ENCODE measurements at places on chromosomes 12 and 14.
A peak's percentile ranks its signal among the peaks of the same experiment; 100 is the strongest.

DNA sequence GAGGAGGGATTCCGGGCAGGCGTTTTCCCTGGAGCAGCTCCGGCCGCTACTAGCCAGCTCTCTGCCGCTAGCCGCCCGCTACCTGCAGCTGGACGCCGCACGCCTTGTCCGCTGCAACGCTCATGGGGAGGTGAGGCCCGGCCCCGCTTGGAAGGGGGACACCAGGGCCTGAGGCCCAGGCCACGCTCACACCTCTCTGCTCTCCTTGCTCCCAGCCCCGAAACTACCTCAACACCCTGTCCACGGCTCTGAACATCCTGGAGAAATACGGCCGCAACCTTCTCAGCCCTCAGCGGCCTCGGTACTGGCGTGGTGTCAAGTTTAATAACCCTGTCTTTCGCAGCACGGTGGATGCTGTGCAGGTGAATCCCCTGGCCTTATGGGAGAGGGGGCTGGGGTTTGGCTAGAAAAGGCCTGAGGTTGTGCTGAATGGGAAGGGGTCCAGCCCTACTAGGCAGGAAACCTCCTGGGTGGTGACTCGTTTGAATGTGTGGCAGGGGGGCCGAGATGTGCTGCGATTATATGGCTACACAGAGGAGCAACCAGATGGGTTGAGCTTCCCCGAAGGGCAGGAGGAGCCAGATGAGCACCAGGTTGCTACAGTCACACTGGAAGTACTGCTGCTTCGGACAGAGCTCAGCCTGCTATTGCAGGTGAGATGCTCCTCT, 597 bp downstream of the RNF31 start:
- DNase-seq: no peak

- no peak for DNase-seq
Observed at GRCh38 chr12:21354641-21355040, 18.1 kb upstream of the IAPP start.

DNA sequence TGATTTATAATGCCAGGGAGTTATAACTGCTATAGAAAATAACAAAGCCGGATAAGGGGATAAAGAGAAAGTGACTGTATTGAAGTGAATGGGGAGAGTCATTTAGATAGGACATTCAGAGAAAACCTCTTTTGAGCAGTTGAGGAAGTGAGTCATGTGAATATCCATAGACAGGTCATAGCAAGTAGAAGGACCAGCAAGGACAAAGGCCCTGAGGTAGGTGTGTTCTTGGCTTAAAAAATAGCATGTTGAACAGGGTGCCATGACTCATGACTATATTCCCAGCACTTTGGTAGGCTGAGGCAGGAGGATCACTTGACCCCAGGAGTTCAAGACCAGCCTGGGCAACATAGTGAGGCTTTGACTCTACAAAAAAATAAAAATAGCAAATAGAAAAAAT, 51.5 kb upstream of the RAP1B start:
- DNase-seq: no peak

DNA sequence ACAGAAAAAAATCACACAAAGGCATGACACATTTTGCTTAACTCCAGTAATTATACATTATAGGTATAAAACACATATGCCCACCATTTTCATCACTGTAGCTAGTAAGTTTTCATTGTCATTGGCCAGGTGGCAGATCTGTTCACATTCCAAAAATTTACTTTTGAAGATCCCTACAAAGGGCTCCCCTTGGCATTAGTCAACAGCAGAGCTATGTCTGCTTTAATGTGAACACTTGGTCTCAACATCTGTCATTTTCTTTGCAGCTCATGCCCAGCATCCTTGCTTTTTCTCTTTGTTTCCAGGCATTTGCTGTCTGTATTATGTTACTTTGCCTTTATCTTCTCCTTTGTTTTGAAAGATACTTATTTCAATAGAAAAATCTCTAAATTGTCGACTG, 519.1 kb upstream of the FOXG1 start:
- DNase-seq: no peak

DNA sequence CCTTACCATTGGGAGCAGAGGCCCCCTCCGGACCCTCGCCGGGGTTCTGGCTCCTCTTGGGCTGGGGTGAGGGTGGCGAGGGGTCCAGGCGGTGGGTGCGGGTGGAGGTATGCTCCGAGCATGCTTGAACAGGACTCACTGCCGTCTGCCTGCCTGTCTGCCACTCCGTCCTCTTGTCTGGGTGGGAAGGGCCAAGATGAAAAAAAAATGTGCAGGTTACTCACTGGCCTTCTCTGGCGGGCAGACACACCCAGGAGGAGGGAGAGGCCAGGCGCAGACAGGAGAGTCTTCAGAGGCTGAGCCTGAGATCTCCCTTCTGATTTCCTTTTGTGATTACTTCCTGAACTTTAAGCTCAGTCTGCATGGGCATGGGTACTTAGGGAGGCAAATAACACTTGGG, 76.1 kb downstream of the STON2 start:
- DNase-seq: no peak

GRCh38 chr12:38139456-38139855, 177.1 kb upstream of the ALG10B start:
- DNase-seq: no peak

- DNase-seq: no peak
Observed at GRCh38 chr12:128056136-128056801, 210.7 kb upstream of the TMEM132C start.

DNA sequence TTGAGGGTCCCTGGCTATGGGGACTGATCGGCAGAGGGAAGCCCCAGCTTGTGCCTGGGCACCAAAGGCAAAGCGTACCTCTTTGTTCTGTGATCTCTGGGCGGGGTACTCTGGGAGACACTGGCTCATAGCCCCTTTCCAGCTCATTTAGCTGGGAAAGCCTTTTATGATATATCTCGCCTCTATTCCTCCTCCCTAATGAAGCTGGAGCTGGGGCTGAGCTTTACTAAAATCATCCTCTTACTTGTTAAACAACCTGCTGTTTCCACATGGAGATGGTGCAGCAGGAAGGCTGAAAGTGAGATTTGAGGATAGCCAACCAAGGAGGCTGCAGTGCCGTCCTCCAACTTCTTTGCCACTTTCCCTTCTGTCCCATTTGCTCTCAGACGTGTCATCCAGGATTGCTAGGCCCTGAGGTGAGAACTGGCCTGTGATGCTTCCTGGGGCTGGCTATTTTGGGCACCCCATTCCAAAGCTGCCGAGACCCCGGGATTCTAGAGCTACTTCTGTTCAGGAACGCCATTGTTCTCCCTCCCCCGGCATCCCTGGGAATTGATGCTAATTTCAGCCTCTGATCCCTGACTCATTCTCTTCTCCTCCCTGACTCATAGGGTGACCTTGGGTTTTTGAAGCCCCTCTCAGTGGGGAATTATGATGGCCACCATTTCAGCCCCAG, 16.0 kb downstream of the PDE1B start:
- no peak for DNase-seq

- DNase-seq: no peak
Observed at GRCh38 chr12:13976028-13976584, 5.3 kb downstream of the GRIN2B start.

- DNase-seq: no peak
Observed at GRCh38 chr12:8038659-8039114, 6.2 kb downstream of the FOXJ2 start.

- no peak for DNase-seq
Observed at GRCh38 chr12:92859650-92860386, 69.3 kb downstream of the EEA1 start.

DNA sequence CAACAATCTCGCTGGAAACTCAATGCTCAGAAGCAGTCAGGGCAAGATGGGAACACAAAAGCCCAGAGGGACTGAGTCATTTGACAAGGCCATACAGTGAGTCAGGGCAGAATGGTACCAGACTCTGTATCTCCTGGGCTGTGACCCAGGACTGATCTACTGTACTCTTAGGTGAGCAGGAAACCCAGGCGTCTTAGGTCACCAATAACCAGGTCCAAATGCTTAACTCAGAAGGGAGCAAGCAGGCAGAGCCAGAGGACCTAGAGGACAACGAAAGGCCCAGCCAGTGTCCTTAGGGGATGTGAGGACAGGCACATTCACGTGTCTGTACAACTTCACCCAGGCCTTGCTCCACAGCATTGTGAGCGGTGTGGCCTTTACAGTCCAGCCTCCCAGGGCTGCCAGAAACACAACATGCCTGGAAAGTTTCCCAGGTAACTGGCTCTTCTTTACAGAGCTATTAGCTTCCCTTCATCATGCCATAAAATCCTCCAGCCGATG, 69.9 kb downstream of the ARL6IP4 start:
- no peak for DNase-seq

- no peak for DNase-seq
Observed at GRCh38 chr14:22583994-22584393, 5.0 kb downstream of the DAD1 start.

- no peak for DNase-seq
Observed at GRCh38 chr14:102882226-102882906, 40.1 kb upstream of the AMN start.

DNA sequence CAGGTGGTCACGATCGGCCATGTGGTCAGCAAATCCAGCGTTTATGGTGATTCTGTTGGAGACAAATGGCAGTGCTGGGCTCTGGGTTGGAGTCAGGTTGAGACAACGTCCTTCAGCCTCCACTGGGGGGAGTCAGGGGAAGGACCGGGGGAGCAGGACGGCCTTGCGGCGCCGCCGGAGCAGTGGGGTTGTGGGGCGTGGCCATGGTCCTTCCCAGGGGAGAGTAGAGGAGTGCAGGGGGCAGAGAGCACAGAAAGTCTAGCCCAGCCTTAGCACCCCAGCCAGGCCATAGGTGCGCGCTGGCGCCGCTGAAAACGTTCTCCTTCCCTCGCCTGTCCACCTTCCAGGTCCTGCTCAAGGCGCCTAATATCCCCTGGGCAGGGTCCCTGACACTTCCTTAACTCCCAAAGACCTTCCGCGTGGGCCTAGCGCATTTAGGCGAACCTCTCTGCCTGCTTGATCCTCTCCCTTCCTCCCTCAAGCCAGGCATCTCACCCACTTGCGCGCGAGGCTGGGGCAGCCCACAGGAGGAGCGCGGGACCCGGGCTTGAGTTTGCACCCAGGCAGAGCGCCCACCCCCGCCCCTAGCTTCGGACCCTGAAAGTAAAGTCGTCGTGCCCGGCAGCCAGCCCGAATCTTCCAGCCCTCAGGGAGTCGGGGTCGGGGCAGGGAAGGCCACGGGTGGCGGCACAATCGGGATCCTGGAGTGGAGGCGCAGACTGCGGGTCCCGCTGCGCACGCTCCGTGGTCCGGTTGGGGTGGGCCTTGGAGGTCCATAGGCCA, 3.1 kb upstream of the KIF26A start:
- no peak for DNase-seq

DNA sequence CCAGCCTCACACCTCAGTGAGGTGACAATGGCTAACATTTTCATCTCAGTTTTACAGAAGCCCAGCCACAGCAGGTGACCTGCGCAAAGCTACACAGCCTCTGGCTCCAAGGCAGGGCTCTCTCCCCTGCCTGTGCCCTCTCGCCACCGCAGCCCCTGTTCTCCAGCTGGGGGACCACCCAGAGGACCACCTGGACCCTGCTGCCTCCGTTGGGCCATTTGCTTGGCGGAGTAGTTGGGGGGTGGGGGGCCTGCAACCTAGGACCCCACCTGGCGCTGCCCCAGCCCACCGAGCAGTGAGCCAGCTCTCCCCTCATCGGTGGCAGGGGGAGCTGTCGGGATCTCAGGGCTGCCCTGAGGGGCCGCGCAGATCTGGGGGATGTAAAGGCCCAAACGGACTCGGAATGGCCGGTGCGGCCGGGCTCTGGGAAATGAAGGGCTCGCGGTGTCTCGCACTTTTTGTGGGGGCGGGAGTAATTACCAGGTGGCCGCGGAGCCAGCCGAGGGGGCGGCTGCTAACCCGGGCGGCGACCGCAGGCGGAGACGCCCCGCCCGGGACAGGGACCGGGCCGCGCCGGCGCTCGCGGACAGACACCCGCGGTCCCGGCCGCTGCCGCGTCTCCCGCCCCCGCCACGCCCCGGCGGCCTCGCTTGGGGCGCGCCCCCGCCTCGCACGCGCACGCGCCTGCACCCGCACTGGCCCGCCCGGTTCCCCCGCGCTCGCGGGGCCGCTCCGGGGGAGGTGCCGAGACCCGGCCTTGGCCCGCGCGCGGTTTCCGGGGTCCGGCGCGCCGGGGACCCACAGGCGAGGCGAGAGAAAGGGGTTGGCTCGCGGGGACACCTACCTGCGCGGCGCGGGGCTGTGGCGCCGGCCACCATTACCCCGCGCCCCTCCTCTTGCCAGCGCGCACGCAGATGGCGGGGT, 8.6 kb upstream of the GPR68 start:
- DNase-seq: no peak

- no peak for DNase-seq
Observed at GRCh38 chr14:40494483-40494882, 1062.2 kb upstream of the FBXO33 start.

GRCh38 chr12:96448300-96448699, 41.1 kb upstream of the CFAP54 start:
- DNase-seq: no peak

- DNase-seq: no peak
Observed at GRCh38 chr14:57847096-57847495, 18.8 kb downstream of the SLC35F4 start.

GRCh38 chr12:52832451-52832850, 1.7 kb downstream of the KRT79 start:
- no peak for DNase-seq

- peak; percentile 45 for DNase-seq
Observed at GRCh38 chr14:53109105-53110041, 43.8 kb downstream of the DDHD1 start.

- no peak for DNase-seq
Observed at GRCh38 chr14:74302152-74302628, 544 bp downstream of the ABCD4 start.

- no peak for DNase-seq
Observed at GRCh38 chr14:75751296-75751695, 90.2 kb downstream of the TTLL5 start.

DNA sequence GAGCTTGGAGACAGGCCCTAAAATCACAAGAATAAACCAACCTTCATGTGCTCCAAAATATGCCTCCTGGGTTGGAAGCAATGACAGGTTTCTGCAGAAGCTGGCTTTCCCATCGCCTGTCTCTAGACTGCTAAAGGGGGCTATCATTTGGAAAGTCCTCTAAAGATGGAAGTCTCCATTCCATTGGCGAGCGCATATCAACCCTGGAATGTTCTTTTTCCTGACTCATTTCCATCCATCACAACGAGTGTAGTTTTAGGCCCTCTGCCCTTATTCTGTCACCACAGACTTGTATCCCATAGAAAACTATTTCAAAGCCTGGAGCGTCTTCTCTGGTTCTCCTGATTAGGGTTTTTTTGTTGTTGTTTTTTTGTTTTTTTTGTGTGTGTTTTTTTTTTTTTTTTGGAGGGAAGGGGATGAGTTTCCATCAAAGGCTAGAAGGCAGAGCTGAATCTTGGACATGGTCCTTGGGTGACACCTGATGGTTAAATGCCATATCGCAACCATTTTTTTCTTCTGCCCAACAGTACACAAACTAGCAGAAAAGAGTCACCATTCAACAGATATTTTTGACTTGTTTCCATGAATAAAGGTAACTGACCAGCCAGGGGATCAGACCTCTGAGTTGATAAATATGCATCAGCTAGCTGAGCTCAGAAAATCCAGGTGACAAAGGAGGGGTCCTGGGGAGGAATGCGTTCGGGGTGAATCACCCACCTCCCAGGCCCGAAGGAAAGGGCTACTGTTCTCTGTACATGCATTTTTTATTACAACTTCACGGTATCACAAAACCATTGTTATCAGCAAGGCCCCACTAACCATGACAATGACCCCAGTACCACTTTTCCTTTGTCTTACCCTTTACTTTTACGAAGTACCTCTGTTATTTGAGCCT, 40.5 kb downstream of the KCNA5 start:
- no peak for DNase-seq
